ENCODE measurements at places on chromosomes 11 and 22. TPM values are rescaled to one million over a fixed set of nuclear protein-coding genes. Genes with fewer than 3 reads are reported as not detected.

The FADS3 gene
- polyA plus RNA-seq, result 110 TPM

The ZBTB16 gene
- not detected for polyA plus RNA-seq

The FAM111B gene
- polyA plus RNA-seq, result 2.9 TPM

The DNAJB13 gene
- 0.10 TPM for polyA plus RNA-seq

The GRK3 gene
- 0.80 TPM for polyA plus RNA-seq

DNA sequence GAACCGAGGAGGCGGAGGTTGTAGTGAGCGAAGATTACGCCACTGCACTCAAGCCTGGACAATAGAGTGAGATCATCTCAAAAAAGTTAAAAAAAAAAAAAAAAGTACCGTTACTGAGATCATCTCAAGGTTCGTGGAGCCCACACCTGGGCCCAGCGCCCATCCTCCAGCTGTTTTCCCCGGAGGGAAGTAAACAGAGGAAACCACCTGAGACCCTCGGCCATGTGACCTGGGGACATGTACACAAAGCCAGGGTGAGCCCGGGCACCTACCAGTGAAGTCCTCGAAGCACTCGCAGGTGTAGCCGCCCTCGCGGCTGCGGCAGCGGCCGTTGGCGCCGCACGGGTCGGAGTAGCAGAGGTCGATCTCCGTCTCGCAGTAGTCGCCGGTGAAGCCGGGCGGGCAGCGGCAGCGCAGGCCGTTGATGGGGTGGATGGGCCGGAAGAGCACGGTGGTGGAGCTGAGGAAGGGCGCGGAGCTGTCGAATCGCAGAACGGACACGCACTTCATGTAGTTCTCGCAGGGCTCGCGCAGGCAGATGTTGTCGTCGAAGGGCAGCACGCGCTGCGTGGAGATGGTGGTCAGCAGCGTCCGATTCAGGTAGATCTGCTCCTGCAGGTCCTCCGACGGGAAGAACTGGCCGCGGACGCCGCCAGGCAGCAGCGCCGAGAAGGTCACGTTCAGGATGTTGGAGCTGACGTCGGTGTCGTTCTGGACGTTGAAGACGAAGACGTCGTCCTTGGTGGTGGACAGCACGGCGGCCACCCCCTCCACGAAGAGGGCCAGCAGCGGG is 73.8 kb downstream of the CELSR1 start:
- no peak for DNase-seq

DNA sequence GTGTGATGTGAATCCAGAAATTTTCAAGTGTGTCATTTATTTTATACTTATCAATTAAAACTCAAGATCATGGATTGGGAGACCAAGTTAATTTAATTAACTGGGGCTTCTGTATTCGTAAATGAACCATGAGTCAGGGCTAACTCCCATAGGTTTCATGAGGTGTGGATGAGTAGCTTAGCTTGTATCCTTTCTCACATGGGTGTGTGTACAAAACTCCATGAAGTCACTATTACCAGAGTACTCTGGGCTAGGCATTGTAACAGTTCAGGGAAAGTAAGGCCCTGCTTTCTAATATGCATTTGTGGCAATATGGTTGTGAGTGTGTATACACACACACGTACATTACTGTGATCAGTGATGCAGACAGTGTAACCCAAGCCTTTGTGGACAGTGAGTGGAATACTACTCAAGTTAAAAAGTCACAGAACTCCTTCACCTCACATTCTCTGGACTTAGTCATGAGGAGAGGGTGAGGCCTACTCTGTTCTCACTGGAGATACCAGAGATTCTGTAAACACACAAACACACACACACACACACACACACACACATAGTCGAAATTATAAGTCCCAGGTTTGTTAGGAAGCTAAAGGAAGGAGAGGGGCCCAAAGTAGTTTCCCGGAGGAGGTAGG is 3.5 kb downstream of the CNTF start:
- DNase-seq, result peak; percentile 87

GRCh38 chr22:38257181-38257580 is 15.6 kb downstream of the TMEM184B start:
- peak; percentile 81 for DNase-seq

DNA sequence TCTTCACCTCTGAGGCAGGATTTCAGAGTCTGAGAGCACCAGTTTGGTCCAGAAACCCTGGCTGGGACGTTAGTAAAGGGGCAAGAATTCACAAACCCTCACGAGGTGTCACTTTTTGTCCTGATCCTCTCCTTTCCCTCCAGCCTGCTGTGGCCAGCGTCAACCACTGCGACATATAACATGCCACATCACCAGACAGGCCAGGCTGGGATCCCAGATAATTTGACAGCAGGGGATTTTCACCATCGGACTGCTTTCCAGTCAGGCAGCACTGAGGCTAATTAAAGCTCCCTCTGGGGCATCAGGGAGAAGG is 36.8 kb upstream of the RBFOX2 start:
- DNase-seq, result no peak

GRCh38 chr22:45446216-45446615 is 32.7 kb downstream of the RIBC2 start:
- peak; percentile 44 for DNase-seq
